ENCODE measurements at places on chromosomes 2 and 18.

GRCh38 chr18:32373995-32374394, 96.7 kb downstream of the GAREM1 start:
- no peak for DNase-seq

- DNase-seq: no peak
These were observed 119.6 kb upstream of the ARL5A start for GRCh38 chr2:151947813-151948165.

- DNase-seq: no peak
These were observed 14.7 kb upstream of the EPG5 start for GRCh38 chr18:45981821-45982220.

DNA sequence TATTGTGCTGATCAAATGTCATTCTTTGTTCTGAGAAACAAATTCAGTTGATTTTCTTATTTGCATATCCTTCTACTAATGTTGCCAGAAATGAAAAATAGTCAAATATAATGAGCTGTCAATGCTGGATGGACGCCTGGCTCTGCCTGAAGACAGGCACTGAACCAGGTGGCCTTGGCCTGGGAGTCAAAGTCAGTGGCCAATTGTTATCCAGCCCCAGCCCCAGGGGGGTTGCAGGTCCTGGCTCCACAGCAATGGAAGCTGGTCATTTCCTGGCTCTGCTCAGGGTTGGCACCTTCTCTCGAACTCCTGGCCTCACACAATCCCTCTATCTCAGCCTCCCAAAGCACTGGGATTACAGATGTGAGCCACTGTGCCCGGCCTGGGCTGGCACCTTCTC, 176.8 kb upstream of the GLI2 start:
- no peak for DNase-seq

DNA sequence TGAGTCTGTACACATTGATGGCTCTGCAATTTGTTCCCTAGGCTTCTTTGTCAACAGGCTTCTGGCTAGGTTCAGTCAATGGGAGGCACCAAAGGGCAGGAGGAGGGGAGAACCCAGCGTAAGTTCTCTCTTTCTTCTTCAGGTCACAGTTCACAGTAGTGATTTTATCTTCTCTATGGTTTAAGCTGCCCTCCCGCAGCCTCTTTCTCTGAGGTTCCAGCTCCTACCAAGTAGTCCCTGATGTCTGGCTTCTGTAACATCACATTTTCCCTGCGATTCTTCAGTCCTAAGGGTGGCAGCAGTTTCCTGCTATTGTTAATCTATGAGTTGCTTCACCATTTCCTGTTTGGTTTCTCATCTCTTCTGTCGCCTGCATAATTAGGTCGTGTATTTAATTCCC, 107.4 kb downstream of the CPO start:
- no peak for DNase-seq

- DNase-seq: no peak
These were observed 74.2 kb upstream of the GALNT3 start for GRCh38 chr2:165868211-165868610.
